WERI-Rb-1 (cell line): ENCODE measurements at places on chromosomes 4 and X.

GRCh38 chrX:46850771-46851170, 13.9 kb downstream of the RP2 start:
- DNase-seq, result no peak

DNA sequence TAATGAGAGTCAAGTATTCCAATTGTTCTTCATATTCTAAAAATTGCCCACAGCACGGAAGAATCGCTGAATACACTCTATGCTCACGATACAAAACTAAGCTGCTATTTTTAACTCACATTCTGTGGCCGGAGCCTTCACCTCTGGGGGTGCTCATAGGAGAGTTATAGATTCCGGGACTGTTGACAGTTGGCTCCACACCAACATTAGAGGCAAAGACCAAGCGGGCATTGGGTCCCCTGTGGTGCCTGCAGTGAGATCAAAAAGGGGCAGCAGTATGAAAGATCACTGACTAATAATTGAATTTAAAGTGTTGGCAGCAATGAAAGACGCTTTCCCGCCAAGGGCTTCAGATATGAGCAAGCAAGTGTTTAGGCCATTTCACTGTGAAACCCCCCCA, 146.0 kb downstream of the TMEM144 start:
- DNase-seq, result no peak

GRCh38 chrX:17377091-17377717, 2.2 kb downstream of the NHS start:
- DNase-seq, result no peak

- no peak for DNase-seq
Observed at GRCh38 chr4:186844059-186844681, 120.5 kb upstream of the FAT1 start.
